ENCODE measurements at places on chromosomes 5 and 9. TPM values are rescaled to one million over a fixed set of nuclear protein-coding genes. Genes with fewer than 3 reads are reported as not detected.

Gene PDGFRB
- total RNA-seq = 0.14 TPM

Gene SPRY4
- 7.4 TPM for total RNA-seq

Gene KCNV2
- not detected for total RNA-seq

Gene SLCO6A1
- not detected for total RNA-seq

Gene NEURL1B
- total RNA-seq = 0.46 TPM

Data from pulmonary artery endothelial cell (primary cell).